Activated T-helper 1 cell treated with anti-CD3 and anti-CD28 coated beads, Interleukin-2, amount 50 U/mL, for 16 hours (primary cell): ENCODE measurements at places on chromosomes 3 and 15.

- no peak for DNase-seq
These were observed 56.0 kb upstream of the MITF start for GRCh38 chr3:69683082-69683806.

DNA sequence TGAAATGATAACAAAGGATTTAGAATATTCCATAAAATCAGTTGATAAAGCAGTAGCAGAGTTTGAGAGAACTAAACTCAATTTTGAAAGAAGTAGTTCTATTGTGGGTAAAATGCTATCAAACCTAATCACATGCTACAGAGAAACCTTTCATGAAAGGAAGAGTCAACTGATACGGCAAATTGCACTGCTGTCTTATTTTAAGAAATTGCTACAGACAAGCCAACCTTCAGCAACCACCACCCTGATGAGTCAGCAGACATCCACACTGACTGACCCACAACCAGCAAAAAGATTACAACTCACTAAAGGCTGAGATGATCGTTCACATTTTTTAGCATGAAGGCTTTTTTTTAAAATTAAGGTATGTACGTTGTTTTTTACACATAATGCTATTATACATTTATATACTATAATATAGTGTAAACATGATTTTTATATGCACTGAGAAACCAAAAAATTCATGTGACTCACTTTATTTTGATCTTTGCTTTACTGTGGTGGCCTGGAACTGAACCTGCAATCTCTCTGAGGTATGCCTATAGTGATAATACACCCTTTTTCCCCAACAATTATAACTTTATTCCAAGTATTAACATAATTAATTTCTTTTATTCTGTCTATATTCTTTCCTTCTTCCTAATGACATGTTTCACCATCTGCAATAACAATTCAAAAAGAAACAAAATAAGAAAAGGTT is 109.9 kb downstream of the TBC1D5 start:
- no peak for DNase-seq

DNA sequence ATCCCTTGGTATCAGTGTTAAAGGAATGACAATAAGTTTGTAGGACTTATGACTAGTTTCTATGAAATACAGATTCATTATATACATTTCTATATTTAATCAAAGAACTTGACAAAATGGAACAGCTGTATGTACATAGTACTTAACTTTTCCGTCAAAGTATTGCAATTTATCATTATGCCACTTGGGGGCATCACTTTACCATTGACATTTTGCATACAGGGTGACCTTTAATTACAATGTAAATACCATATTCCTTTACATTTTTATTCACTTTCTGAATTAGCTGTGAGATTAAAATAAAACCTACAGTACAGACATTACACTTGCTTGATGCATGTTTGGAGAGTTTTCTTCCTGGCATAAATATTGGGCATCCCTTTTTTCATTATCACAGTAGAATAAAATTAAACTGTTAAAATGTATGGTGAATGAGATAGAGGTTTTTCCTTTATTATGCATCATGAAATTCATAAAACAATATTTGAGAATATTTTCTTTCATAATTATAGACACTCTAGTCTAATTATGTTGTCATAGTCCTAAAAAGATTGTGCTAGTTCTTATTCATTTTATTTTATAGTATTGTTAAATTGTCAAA is 6.9 kb downstream of the NEK11 start:
- no peak for DNase-seq

DNA sequence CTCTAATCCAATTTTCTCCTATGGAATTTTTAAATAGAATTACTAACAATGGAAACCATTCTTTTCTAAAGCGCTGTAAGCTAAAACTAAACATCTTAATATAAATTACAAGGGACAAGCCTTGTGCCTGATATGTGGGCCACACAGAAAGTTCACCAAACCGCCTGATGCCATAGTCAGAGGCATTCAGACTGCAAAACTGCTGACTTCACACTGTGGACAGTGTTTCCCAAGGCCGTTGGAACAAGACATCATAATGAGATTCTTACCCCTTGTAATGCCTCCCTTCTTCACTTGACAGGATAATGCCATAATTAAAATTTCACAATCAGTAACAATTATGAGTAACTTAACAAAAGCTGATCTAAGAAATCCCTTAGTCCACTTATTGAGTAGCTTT is 14.9 kb downstream of the SH3GL3 start:
- DNase-seq = no peak

- DNase-seq = no peak
These were observed 103.9 kb downstream of the SNRK start for GRCh38 chr3:43390255-43390588.
